ENCODE measurements at places on chromosomes 6 and 20.

- DNase-seq = no peak
These were observed 6.4 kb downstream of the CD2AP start for GRCh38 chr6:47483853-47484546.

DNA sequence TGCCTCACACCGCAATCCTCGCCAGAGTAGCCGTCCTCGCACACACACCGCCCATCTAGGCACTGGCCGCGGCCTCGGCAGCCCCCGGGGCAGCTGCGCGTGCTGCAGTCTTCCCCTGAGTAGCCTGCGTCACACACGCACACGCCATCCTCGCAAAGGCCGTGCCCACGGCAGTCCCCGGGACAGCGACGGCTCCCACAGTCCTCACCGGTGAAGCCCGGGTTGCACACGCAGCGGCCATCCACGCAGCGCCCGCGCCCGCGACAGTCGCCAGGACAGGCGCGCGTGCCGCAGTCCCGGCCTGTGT, 13.1 kb downstream of the TNXB start:
- DNase-seq = no peak

DNA sequence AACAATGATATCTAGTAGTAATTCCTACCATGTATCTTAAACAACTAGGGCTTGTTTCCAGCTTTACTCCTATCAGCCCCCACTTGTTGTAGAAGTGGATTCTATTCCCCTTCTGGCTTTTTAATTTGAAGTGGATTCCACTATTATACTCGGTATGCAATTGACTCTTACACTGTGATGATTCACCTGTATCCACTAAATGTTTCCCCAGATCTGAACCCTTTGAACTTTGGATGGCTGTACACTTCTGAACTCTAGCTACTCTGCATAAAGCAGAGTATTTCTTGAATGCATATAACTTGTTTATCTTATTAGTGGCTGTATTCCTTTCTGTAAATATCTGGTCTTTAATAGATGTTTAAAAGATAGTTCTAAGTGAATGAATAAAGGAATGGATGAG, 538.4 kb upstream of the NRSN1 start:
- DNase-seq = no peak

DNA sequence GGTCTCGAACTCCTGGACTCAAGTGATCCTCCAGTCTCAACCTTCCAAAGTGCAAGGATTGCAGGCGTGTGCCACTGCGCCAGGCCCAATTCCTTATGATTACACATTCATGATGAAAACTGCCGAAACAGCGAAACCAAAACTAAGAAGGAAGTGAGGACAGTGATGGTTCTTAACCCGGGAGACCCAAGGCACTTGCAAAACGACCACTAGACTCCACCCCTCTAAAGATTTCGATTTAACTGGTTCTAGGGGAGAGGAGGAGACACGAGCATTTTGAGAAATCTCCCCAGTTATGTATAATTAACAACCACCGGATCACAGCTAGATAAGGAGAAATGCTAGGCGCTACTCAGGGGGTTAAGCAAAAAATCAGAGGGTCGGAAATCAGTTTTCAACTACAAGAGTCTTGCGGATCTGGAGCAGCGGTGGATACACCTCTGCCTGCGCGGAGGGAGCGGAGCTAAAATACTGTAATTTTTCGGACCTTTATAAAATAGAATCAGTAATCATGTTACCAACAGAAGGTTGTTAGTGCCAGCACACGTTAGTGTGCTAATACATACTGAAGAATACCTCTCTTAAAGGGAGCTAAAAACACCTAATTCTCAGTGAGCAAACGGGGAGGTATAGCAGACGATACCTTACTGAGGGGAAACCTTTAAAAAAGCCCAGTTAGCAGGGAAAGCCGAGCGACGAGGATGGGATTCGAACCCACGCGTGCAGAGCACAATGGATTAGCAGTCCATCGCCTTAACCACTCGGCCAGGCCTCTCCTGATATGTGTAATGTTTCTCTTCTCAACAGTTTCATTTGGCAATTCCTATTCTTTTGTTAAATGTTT, 60.0 kb upstream of the BTN3A2 start:
- no peak for DNase-seq

DNA sequence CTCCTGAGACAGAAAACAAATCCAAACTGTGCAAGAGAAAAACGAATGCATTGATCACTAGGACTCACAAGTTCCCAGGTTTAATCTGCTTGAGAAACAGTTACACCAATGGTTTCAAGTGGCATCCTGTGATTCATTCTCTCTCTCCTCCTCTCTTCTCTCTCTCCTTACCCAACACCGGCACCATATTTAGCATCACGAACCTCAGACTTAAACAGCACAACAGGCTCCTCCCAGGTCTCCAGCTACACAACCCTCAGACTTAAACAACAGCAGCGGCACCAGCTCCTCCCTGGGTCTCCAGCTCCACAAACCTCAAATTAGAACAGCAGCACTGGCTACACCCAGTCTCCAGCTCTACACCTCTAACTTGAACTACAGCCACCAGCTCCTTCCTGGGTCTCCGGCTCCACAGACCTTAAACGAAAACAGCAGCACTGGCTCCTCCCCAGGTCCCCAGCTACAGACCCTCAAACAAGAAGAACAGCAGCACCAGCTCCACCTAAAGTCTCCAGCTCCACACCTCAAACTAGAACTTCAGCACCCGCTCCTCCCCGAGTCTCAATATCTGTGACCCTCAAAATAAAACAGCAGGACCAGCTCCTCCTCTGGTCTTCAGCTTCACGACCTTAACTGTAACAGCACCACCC, 355.9 kb downstream of the PREX1 start:
- no peak for DNase-seq
